Hypothalamus (tissue), 51 donors: ENCODE measurements at places on chromosomes 1 and 21.

DNA sequence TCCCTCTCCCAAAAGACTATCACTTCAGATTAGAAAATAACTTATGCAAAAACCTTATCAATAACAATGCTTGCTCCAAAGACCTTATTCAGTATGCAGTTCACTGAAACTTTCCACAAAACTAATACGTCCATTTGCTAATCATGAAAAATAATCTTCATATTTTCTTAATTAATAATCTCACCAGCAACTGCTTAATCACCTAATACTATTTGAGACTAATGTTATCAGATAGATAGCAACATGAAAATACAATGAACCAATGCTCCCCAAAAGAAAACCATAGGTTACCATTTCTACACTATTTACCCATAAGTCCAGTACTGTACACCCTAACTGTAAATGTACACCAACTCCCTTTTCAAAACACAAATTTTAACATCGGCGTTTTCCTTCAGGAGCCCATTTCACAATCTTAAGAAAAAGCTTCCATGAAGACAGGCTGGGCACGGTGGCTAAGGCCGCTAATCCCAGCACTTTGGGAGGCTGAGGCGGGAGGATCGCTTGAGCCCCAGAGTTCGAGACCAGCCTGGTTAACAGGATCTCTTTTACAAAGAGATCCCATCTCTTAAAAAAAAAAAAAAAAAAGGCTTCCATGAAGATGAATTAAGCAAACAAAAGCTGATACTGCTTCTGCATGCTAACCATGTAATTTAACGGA is 1.7 kb downstream of the GNB1 start:
- no peak for DNase-seq

DNA sequence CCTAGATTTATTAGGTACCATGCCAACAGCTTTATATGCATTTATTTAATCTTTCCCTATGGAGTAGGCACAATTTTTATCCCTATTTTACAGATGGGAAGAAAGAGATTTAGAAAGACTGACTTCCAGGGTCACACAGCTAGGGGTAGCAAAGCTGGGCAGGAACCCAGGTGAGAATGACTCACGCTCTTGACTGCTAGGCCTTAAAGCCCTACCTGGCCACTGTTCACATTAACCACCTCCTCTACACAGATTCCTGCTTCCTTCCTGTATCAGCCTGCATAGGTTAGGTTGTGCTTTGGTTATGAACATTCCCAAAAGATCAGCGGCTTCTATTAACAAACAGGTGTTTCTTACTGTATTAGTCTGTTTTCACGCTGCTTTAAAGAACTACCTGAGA is 53.2 kb downstream of the DNAJC6 start:
- no peak for DNase-seq

DNA sequence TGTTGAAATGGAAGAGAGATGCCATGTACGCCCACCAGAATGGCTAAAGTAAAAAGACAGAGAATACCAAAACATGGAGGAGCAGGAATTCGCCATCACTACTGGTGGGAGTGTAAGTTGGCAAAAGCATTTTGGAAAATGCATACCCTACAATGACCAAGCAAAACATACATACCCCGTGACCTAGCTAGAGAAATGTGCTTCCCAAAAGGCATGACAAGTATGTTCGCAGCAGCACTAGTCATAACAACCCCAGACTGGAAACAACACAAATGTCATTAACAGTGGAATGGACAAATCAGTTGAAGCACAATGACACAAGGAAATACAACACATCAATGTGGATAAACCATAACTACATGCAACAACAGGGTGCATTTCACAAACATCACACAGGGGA is 27.2 kb downstream of the SYT2 start:
- no peak for DNase-seq

DNA sequence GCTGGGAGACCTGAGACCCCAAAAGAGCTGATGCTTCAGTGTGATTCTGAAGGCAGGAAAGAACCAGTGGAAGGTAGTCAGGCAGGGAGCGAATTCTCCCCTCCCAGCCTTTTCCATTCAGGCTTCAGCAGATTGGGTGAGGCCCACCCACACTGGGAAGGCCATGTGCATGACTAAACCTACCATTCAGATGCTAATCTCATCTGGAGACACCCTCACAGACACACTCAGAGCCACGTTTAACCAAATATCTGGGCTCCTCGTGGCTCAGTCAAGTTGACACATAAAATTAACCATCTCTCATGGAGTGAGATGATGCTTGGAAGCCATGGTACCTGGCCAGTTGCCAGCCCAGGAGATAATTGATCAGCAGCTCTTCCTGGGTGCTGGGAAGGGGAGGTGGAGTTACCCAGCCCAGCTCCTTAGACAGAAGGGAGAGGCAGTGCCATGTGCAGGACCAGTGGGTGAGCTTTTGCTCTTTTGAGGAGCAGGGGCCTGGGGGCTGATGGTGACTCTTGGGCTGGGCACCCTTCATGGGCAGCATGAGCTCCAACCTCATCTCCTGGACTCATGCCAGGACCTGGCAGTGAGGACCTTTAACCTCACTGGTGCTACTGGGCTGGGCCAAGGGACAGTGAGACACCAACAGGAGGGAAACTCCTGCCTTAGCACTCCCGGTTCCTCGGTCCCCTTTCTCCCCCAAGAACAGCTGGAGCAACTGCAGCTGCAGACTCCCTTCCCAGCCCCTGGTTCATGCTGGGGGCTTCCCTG is 89.0 kb upstream of the ACTL8 start:
- no peak for DNase-seq

GRCh38 chr1:204288021-204288588 is 71.6 kb downstream of the PLEKHA6 start:
- no peak for DNase-seq

DNA sequence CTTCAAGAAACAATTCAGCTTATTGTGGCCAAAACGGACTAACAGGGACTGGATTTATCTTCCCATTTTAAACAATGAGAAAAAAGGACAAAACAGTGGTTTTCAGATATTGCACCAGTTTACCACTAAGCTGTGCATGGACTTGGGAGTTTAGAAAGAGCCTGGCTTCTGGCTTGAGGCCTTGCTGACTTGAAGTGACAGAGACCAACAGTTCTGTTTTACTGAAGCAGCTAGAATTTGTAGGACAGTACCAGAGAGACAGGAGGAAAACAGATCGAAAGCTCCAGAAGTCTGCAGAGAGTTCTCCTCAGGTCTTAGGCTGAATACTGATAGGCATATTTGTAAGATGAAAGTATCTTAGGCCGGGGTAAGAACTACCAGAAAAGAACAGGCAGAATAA is 20.5 kb downstream of the FCRL4 start:
- DNase-seq = no peak

- peak; percentile 84 for DNase-seq
Measured at GRCh38 chr1:2194898-2195673, 514 bp upstream of the FAAP20 start.

DNA sequence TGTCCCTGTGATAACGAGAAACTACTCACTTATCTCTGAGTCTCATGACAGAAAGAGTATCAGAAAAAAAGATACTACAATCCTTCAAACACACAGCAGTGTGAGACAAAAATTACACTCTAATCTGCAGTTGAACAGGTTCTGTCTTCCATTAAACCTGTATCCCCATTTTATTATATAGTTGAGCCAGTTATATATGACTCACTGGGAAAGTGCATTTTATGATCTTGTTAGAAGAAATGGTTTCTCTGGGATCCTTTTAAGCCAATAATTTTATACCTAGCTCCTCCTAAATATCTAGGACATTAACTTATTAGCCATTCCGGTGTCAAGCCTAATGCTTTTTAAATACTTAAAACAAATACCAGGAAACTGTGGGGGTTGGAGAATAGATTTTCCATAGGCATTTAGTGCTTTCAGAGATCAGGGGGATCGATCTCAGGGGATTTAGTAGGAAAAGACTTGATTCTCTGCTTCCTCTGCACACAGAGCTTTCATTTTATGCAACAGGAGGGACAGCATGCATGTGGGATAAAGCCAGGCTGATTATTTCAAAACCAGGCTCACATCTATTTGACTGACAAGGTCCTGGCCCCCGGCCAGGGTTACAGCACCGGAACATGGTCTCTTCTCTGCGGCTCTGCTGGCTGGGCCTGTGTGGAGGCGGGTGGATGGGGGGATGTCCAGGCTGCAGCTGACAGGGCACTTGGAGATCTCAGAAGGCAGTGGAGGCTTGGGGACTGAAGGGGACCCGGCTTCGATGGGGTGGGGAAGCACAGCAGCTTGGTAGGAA is 310.6 kb downstream of the DISC1 start:
- no peak for DNase-seq

DNA sequence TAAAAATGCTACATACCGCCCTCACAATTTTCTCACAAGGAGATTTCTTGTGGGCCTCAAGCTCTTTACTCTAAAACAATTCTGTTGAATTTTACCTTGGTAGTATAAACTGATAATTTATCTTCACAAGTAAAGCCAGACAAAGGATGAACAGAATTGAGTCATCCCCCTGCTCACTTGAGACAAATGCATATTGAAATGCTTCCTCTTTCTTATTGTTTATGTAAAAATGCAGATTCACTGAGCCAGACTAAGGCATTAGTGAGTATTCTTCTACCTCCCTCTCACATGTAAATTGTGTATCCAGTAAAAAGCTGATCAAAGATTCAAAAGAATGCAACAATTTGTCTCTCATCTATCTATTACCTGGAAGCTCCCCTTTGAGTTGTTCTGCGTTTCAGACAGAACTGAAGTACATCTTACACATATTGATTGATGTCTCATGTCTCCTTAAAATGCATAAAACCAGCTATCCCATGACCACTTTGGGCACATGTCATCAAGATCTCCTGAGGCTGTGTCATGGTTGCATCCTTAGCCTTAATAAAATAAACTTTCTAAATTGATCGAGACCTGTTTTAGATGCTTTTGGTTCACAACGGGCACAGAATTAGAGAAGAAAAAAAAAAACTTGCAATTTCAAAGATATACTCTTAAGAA is 743.1 kb upstream of the B3GALT2 start:
- no peak for DNase-seq

- DNase-seq = no peak
Measured at GRCh38 chr1:87227651-87228050, 101.0 kb upstream of the LMO4 start.

GRCh38 chr1:64469116-64469976 is 583 bp upstream of the CACHD1 start:
- DNase-seq = no peak

- DNase-seq = no peak
Measured at GRCh38 chr1:157134442-157134841, 3.8 kb downstream of the ETV3 start.

DNA sequence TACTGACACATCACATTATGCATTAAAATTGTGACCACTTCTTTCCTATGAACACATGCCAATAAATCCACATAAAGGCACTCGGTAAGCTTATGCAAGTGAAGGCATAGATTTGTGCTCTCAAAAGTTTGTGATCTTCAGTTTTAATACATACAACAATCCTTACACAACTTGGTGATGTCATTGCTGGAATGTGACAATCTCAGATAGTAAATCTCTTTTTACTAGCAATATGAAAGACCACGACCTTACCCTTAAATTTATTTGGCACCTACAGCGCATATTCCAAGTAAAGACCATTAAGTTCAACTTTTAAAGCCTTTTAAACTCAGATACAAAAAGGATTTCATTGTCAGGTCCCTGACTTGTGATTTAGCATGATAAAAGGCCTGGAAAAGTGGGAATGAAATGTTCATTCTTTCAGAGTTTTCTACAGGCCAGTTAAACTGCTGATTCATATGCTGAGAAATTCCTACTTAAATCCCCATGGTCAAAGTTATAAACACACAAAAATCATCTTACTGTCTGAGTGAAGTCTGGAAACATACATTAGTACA is 157.4 kb downstream of the SIPA1L2 start:
- DNase-seq = no peak

GRCh38 chr1:228935855-228936727 is 200.8 kb downstream of the RHOU start:
- no peak for DNase-seq

DNA sequence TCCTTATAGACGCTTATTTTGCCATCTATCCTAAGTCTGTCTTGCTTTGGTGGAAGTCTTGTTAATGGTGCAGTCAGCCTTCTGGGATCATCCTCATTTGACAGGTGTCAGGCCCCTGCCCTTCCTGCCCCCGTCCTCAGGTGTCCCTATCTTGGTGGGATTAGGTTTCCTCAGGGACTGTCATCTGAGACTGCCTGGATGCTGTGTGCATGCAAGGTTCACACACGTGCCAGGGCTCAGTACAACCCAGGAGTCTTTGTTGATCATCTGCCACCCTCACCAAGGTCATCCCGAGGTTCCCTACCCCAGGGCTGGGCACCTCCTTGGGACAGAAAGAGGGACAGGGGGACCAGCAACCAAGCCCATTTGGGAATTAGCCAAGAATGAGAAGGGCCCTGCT is 18.0 kb downstream of the PADI2 start:
- DNase-seq = no peak

GRCh38 chr1:175933801-175934200 is 190.4 kb upstream of the TNR start:
- no peak for DNase-seq

DNA sequence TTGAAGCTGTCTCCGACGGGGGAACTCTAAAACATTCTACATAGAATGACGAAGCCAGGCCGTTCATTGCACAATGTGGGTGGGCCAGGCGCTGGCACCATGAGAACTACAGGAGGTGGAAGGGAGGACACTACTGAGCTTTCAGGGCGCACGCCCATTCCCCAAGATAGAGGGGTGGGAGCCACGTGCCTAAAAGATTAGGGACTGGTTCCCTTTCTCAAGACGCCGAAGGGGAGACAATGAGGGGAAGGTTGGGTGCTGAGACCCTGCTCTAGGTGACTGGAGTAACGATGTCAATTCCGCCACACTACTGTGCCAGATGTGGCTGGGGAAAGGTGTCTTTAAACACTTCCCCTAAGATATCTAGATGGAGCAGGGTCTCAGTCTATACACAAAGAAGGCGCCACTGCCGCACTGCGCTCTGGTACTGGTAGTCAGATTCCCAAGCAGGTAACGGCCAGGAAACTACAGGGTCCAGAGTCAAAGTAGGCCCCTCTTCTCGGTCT is 782 bp downstream of the CSDE1 start:
- DNase-seq = no peak

DNA sequence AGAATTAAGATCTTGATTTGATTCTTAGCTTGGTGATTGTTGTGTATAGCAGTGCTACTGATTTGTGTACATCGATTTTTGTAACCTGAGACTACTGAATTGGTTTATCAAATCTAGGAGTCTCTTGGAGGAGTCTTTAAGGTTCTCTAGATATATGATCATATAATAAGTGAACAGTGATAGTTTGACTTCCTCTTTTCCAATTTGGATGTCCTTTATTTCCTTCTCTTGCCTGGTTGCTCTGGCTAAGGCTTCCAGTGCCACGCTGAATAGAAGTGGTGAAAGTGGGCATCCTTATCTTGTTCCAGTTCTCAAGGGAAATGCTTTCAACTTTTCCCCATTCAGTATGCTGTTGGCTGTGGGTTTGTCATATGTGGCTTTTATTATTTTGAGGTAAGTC is 61.5 kb upstream of the LYST start:
- DNase-seq = no peak

- no peak for DNase-seq
Measured at GRCh38 chr1:47725000-47725473, 272.1 kb downstream of the TRABD2B start.

DNA sequence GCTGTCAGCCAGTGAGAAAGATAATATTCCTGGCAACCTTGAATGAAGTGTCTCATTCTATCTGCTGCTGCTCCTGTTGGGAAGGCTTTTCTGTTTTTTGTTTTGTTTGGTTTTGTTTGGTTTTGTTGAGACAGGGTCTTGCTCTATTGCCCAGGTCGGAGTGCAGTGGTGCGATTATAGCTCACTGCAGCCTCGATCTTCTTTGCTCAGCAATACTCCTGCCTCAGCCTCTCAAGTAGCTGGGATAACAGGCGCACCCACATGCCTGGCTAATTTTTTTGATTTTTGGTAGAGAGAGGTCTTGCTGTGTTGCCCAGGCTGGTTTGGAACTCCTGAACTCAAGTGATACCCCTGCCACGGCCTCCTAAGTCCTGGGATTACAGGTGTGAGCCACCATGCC is 37.6 kb downstream of the BTG3 start:
- no peak for DNase-seq
